Activated CD4-positive, alpha-beta memory T cell treated with anti-CD3 and anti-CD28 coated beads for 36 hours (primary cell): ENCODE measurements at places on chromosomes 13 and 19.

DNA sequence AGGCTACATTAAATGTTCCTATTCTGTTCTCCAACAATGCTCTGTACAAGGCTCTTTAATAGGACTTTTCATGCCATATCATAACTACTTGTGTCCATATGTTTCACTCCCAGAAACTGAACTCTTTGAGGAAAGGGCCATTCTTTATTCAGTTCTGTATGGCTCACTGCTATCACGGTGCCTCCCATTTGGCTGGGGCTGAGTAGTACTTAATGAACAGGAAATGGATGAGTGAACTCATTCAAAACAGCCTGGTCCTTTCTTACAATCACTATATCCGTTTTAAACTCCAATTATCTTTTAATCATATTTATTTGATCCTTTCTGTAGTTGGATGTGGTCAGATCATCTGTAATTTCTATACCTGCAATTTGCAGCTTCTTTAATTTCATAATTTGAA is 410.6 kb downstream of the TBC1D4 start:
- DNase-seq = no peak

- DNase-seq = no peak
These were observed 108.6 kb downstream of the MYCBP2 start for GRCh38 chr13:77218274-77218673.

DNA sequence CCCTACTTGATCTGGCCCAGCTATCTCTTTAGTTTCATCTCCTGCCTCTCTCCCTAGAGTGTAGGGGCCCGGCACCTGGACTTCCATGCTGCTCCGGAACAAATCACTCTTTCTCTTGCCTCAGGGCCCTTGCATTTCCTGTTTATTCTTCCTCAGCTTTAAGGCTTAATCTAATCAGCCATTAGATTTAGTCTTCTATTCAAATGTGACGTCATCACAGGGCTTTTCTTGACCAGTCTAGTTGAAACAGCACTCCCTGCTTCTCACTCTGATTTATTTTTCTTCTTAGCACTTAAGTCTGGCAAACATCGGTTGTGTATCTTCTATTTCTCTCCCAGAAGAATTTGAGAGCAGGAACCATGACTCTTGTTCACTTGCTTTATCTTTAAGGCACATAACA is 564.1 kb downstream of the EFNB2 start:
- DNase-seq = no peak

- DNase-seq = no peak
These were observed 78.9 kb upstream of the FLT1 start for GRCh38 chr13:28573595-28574373.

DNA sequence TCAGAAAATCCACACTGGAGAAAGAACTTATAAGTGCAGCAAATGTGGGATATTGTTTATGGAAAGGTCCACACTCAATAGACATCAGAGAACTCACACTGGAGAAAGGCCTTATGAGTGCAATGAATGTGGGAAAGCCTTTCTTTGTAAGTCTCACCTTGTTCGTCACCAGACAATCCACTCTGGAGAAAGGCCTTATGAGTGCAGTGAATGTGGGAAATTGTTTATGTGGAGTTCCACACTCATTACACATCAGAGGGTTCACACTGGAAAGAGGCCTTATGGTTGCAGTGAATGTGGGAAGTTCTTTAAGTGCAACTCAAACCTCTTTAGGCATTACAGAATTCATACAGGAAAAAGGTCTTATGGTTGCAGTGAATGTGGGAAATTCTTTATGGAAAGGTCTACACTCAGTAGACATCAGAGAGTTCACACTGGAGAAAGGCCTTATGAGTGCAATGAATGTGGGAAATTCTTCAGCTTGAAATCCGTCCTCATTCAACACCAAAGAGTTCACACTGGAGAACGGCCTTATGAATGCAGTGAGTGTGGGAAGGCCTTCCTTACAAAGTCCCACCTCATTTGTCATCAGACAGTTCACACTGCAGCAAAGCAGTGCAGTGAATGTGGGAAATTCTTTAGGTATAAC is 12.0 kb upstream of the ZNF548 start:
- no peak for DNase-seq

GRCh38 chr13:23842406-23842805 is 46.8 kb downstream of the MIPEP start:
- DNase-seq = no peak

DNA sequence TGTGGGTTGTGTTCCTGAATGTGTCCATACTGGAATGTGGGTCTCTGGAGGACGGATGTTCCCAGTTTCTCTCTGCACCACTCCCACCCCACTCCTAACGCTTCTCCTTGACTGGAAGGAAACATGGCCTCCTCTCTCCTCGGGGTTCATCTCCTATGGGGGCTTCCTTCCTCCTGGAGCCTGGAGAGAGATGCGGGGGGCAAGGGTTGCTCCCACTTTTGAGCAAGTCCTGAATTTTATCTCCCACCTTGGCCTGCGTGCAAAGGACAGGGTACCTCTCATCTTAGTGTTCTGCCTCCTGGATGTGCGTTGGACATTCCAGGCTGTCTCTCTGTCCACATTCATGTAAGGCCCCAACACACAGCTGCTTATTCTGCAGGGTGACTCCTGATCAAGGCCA is 52.5 kb upstream of the UQCRFS1 start:
- DNase-seq = no peak

DNA sequence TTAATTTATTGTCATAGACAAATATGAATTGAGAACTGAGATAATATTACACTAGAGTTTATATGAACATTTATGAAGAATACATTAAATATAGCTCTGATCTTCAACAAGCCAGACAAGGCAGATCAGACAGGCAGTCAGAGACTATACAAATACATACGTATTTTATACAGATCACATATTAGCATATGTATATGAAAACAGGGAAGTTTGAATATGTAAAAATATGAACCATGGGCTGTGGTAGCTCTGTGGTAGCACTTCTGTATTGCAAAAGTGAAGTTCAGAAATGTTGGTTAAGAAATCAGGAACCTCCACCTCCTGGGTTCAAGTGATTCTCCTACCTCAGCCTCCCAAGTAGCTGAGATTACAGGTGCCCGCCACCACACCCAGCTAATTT is 20.7 kb downstream of the GPR180 start:
- DNase-seq = no peak

DNA sequence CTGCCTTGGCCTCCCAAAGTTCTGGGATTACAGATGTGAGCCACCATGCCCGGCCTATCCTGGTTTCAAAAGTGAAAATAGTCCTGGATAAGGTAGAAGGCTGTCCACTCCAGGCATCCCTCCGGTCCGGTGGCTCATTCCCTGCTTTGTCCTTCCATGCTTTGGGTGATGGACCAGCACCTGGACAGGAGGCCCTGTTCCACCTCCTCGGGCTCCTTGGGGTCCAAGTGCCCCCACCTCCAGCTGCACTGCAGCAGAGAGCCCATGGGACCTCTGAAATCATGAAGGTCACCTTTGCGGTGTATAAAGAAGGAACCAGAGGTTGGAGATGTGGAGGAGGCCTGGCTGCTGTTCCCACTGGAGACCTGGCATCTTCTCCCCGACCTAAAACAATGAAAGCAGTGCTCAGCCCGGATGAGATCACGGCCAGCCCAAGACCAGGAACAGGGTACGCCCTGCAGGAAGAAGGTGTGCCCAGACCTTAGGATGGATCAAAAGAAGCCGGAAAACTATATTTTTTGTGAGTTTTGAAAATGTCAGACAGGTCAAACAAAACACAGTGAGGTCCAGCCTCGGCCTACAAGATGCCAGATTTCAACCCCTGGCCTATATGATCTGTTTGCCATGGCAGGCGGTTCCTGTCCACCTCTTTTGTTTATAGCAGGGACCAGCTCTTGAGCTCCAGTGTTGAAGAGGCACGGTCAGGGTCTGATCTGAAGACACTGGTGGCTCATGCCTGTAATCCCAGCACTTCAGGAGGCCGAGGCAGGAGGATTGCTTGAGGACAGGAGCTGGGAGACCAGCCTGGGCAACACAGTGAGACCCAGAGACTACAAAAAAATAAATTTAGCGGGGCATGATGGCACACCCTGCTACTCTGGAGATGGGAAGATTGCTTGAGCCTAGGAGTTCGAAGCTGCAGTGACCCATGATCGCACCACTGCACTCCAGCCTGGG is 5.8 kb downstream of the LSR start:
- DNase-seq = peak; percentile 5

GRCh38 chr13:105207572-105208293 is 1327.7 kb downstream of the EFNB2 start:
- no peak for DNase-seq
